ENCODE measurements at places on chromosomes 3 and 15. TPM values are rescaled to one million over a fixed set of nuclear protein-coding genes. Genes with fewer than 3 reads are reported as not detected.

DNA sequence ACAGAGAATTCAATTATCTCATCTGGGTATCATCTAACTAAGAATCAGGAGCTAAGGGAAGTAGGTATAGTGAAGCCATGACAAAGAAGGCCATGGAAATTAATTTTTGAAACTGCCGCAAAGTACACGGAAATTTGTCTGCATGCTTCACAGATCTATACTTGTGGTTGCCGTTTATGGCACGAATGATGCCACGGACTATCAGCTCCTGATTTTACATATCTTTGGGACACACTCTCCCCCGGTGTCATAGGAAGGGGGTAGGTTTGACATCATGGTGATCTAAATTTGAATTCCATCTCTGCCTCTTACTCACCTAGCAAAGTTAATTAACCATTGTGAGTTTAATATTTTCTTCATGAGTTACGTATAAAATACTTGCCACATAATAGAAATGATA lies 14.0 kb downstream of the ARPP21 start:
- H3K27ac ChIP-seq, result no peak overlapping the region
- H3K36me3 ChIP-seq, result no peaks in the 10 kb centered on the region
- no peaks in the 10 kb centered on the region for H3K27me3 ChIP-seq
- H3K4me1 ChIP-seq, result no peaks in the 10 kb centered on the region
- no peak overlapping the region for H3K4me3 ChIP-seq

STRIT1 gene
- total RNA-seq, result 4.9 TPM

GRCh38 chr3:110579840-110580550 lies 491.6 kb upstream of the NECTIN3 start:
- H3K36me3 ChIP-seq, result no peaks in the 10 kb centered on the region
- H3K27ac ChIP-seq, result no peak overlapping the region
- no peaks in the 10 kb centered on the region for H3K4me1 ChIP-seq

DNA sequence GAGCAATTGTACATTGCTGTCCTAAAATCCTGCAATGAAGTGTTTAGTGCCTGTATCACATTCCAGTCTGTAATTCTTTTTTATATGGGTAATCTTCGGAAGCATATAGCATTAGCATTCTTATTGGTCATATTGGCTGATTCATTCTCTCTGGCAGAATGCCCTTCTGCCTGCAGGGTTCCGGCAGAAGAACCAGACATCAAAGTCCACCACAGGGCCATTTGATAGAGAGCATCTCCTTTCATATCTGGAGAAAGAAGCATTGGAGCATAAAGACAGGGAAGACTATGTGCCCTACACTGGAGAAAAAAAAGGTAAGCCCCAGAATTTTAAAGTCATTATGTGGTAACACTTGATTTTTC lies 39.6 kb downstream of the TMOD3 start:
- DNase-seq, result no peak
- no peak overlapping the region for H3K27ac ChIP-seq
- H3K27me3 ChIP-seq, result no peaks in the 10 kb centered on the region
- H3K36me3 ChIP-seq, result no peaks in the 10 kb centered on the region

DNA sequence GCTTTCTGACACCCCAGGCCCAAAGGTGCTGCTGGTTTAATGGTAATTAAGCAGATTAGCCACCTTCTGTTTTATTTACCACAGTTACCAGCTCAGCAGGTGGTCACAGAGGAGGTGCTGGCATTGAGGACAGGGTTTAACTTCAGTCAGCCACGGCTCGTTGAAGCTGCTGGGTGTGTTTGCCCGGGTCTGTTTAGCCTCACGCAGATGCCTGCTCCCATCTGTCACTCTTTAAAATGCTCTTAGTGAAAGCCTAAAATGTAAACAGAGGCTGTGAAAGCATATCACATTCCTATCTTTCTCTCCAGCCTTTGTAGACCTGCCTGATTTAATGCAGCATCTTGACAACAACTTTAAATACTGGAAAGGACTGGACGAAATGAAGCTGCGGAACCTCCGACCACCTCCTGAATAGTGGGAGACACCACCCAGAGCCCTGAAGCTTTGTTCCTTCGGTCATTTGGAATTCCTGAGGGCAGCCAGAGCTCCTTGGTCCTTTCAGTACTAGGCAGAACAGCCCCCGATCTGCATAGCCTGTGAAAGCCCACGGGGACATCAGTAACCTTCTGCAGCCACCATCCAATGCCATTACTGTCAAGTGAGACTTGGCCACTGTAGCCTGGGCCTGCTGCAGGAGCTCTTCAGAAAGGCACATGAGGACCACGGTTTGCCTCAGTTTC lies 156.0 kb downstream of the PDE8A start:
- H3K4me1 ChIP-seq, result no peaks in the 10 kb centered on the region
- no peaks in the 10 kb centered on the region for H3K36me3 ChIP-seq
- no peak overlapping the region for H3K4me3 ChIP-seq

GRCh38 chr3:134477002-134477401 lies 8.8 kb downstream of the ANAPC13 start:
- H3K4me3 ChIP-seq, result no peak overlapping the region
- H3K27ac ChIP-seq, result peak overlapping the region; percentile 31
- no peaks in the 10 kb centered on the region for H3K36me3 ChIP-seq
- no peak for DNase-seq
- H3K4me1 ChIP-seq, result no peaks in the 10 kb centered on the region
- no peaks in the 10 kb centered on the region for H3K27me3 ChIP-seq

DNA sequence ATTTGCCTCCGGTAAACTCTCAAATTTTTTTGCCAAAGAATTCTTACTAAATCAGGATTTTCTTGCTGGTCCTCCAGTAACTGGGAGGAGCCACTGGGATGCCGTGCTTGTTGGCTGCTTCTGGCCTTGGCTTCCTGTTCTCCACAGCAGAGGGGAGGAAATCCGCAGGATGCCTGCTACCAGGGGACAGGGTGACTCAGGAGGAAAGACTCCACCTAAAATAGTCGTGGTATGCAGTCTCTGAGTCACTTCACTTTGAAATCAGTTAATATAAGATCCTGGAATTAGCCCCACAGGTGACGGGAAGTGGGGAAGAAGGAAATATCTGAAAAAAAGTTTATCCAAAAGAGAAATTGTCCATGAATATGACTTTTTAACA lies 6.5 kb upstream of the TM4SF18 start:
- peak; percentile 63 for DNase-seq
- H3K27ac ChIP-seq, result peak overlapping the region; percentile 55
- H3K4me1 ChIP-seq, result no peaks in the 10 kb centered on the region
- no peak overlapping the region for H3K4me3 ChIP-seq
- no peaks in the 10 kb centered on the region for H3K27me3 ChIP-seq
